Esophagus muscularis mucosa (tissue), 4 donors: ENCODE measurements at places on chromosomes 1 and 21. TPM values are rescaled to one million over a fixed set of nuclear protein-coding genes. Genes with fewer than 3 reads are reported as not detected.
A peak's percentile ranks its signal among the peaks of the same experiment; 100 is the strongest.

GRCh38 chr21:28391938-28392849 is 600.5 kb downstream of the LTN1 start:
- no peak for DNase-seq

TMEM9 gene
- 40.1 TPM for total RNA-seq

DNA sequence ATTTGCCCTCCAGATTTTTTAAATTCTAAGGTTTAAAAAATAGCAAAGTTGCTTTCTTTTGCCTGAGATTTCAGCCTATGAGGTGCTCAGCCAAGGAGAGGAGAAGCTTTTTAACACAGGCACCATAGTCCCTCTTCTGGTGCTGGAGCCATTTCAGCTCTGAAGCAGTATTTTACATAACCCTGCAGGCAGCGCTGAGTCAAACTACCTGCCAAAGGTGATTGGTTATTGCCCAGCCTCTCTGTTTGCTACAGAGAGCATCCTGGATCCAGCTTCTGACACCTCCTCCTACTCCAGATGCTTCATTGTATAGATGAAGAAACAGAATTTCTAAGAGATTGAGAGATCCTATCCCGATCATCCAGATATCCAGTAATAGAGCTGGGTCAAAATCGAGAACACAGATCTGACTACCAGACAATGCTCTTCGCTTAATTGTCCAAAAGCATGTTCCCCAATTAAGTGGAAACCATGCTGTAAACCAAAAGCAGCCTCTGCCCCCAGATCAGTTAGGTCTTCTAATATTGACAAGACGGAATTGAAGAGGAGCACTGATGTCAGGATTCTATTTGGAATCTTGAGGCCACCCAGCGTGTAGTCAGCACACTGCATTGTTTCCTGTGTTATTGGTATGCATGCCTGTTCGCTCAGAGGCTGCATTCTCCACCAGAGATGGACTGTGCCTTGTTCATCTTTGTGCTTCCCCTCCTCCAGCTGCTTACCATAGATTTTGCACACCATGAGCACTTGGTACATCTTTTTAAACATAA is 22.1 kb downstream of the RGS8 start:
- no peak for DNase-seq

DNA sequence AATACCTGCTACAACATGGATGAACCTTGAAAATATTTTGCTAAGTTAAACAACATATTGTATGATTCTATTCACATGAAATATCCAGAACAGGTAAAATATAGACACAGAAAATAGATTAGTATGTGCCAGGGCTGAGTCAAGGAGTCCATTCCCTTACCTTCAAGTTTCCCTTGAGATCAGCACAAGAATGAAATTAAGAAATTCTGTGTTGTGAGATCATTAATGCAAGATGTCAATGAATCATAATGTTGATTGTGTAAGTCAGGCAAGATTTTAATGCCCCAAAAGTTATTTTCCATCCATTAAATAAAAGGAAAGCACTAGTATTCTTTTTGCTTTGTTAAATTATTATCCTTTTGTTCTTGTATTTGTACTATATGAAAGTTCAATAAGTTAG is 139.4 kb downstream of the MRPL39 start:
- DNase-seq, result no peak

DNA sequence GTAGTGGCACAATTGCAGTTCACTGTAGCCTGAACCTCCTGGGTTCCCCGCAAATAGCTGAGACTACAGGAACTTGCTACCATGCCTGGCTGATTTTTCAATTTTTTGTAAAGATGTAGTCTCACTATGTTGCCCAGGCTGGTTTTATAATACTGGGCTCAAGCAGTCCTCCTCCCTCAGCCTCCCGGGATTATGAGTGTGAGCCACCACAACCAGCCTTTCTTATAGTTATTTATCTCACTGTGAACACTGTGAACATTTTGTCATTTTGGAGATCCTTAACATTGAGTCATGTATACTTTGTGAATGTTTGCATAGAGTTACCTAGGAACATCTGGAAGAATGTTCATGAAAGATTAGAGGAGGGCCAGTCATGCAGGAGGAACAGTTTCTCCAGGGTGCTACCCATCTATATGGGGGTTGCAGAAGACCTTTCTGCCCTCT is 127.1 kb upstream of the CACYBP start:
- no peak for DNase-seq

GRCh38 chr1:53398091-53398490 is 61.1 kb upstream of the DMRTB1 start:
- DNase-seq, result no peak

GRCh38 chr1:233094691-233095090 is 144.3 kb downstream of the NTPCR start:
- no peak for DNase-seq

IFI6 gene
- 83.0 TPM for total RNA-seq

DNA sequence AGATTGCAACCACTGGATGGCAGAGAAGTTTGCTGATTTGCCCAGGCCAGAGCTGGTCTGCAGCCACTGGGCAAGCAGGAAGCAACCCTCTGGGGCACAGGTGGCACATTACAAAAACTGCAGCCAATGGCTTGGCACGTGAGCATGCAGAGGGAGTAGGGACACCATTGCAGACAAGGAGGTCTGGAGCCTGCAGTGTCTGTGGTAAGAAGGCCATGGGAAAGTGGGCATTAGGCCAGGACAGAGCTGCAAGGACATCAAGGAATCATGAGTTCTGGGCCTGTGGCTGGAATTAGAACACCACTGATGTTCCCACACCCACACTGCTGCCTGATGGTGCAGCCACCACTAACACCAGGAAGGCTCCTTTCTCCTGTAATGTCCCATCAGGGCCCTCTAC is 113.0 kb downstream of the TSEN15 start:
- peak; percentile 53 for DNase-seq

- DNase-seq, result no peak
Measured at GRCh38 chr1:238675221-238675620, 711.1 kb upstream of the CHRM3 start.

DNA sequence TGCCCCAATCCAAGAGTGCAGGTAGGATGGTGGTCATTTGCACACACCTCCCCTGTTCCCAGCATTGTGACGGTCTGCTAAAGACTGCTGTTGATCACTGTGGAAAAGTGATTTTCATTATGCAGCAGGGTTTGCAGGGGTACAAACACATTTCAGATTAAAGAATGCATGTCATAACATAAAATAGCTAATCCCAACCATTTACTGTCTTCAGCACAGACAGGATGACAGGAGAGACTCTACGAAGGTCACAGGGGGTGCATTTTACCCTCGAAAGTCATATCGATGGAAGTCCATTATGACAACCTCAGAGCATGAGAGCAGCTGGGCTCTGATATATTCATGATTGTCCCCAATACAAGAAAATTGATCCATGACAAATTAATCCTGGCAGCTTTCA is 302.6 kb downstream of the AJAP1 start:
- no peak for DNase-seq

DNA sequence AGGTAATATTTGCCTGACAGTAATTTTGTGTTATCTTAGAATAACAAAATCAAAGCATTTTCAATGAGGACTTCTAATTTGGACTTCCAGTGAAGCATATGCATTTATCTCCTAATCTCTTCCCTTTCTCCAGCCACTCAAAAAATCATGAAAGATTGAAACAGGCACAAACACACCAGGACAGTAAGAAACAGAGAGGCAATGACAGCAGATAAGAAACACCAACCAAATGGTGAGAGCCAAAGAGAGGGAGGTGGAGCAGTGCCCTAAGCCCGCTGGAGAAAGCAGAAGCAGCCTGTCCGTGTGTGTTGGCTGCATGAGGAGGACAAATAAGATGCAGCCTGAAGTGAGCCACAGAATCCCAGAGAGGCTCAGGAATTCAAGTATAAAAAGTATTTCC is 39.0 kb downstream of the SLC44A3 start:
- no peak for DNase-seq

FAM151A gene
- total RNA-seq, result not detected

LIN28A gene
- not detected for total RNA-seq

AKR7A3 gene
- 1.6 TPM for total RNA-seq

ADGRL4 gene
- total RNA-seq, result 31.6 TPM

DNA sequence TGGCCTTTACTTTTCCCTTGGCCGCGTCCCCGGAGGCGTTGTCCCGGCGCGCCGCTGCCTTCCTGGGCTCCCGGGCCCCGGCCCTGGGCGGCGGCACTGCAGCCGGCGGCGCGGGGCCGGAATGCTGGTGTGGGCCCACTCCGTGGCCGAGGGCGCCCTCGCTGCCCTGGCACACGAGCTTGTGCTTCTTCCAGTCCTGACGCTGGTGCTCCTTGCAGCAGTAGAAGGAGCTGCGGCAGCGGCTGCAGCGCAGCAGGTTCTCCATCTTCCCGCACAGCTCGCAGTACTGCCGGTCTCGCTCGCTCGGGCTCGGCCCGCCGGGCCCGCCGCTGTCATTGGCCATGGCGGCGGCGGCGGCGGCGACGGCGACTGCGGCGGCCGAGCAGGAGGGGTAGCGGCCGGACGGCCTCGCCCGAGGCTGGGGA is 529 bp downstream of the EGLN1 start:
- DNase-seq, result no peak

DNA sequence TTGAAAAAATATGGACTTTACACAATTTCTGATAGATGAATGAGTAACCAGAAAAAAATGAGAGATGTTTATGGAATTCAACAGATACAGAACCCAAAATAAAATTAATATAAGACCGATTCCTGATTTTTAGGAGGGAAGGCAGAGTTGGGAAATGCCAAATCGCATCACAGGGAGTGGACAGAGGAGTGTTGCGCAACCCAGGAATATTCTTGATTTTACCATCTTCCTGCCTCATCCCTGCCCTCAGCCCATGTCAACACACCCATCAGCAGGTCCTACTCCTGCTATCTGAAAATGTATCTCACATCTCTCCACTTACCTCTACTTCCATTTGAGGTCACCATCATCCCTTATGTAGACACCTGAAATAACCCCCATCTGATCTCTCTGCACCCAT is 221.0 kb downstream of the DSCAM start:
- DNase-seq, result no peak

DNA sequence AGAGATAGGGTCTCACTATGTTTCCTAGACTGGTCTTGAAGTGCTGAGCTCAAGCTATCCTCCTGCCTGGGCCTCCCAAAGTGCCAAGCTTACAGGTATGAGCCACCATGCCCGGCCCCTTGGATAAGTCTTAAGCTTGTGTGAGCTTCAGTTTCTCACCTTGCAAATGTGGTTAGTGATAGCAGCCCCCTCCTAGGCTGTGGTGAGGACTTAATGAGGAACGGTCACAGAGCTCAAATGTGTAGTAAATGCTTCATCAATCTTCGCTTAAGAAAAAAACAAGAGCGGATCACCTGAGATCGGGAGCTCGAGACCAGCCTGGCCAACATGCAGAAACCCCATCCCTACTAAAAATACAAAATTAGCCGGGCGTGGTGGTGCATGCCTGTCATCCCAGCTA is 3.0 kb downstream of the CNR2 start:
- no peak for DNase-seq

- no peak for DNase-seq
Measured at GRCh38 chr1:243713470-243714186, 136.4 kb downstream of the AKT3 start.

GRCh38 chr1:186735463-186735862 is 55.2 kb upstream of the PTGS2 start:
- no peak for DNase-seq

ADAM15 gene
- 133 TPM for total RNA-seq

DNA sequence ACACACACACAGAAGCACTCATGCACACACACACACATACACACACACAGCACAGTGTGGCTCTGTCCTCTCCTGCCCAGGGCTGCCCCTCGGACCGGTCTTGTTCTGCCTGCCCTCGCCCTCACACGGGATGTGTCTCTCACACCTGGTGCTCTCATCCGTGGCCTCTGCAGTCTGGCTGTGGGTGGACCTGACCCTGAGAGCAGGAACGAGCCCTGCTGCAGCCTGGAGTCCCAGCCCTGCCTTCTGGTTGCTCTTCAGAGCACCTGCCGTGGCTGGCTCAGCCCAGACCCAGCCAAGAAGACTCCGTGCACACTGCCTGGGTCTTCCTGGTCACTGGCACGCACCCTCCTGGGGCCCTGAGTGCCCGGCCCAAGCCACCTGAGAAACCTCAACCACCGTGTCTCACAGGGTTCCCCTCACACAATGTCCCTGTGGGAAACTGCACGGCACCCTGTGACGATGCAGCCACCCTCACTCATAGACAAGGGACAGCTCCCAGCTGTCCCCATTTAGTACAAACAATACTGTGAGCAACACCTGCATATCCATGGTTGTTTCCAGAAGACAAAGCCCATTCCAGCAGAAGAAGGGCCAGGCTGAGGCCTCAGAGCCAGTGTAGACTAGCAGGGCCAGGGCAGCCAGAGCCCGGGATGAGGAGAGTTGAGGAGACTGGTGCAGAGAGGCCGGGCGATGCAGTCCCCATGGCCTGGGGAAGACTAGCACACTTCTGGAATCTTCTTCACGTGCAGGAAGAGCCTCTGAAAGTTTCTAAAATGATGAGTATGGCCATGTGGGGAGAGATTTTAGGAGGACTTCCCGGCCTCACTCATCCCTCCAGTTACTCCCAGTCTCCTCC is 234.0 kb downstream of the NPHP4 start:
- no peak for DNase-seq

DNA sequence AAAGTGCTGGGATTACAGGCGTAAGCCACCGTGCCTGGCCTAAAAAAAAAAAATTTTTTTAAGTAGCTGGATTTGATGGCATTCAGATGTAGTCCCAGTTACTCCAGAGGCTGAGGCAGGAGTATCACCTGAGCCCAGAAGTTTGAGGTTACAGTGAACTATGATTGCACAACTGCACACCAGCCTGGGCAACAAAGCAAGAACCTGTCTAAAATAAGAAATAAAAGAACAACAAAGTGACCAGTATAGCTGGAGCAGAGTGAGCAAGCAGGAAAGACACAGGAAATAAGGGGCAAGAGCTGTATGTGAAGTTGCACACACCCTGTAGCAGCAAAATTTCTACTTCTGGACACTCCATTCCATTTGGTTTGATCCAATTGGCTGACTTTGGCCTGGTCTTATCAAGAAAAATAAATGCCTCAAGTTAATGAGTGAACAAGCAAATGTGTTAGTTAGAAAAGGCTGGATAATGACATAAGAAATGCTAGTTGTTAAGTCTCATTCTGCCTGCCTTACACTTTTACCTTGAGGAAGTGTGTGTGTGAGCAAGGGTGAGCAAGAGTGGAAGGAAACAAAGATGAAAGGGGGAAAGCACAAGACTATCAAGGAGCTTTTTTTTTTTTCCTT is 7.9 kb downstream of the ATP5IF1 start:
- no peak for DNase-seq

DNA sequence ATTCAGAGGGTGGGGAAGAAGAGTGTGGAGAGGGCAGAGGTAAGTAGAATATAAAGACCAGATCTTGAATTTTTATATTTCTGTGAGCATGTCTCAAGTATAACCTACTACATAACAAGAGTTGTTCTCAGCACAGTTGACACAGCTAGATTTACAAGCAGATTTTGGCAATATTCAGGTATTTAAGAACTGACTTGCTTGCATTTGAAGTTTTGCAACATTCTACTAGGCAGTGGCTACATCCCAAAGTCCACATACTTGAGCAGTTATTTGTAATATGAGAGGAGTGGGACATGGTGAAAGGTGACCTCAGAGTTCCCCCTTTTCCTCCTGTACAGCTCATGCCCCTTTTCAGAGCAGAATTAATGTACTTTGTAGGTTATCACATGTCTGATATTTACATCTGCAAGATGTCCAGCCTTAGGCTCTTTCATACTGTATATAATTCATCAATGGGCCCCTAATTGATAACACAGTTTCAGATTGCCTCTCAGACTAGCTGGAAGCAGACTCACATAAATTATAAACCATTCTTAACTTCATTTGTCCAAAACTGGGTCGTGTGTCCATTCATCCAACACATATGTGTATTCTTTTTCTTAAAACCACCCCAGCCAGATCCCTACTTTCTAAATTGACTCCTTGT is 136.7 kb upstream of the RAVER2 start:
- no peak for DNase-seq
